ENCODE measurements at places on chromosomes 12 and 14.

GRCh38 chr12:130879212-130879686, 7.4 kb downstream of the RAN start:
- DNase-seq, result no peak

- DNase-seq, result no peak
Measured at GRCh38 chr12:10121278-10121677, 8.7 kb downstream of the CLEC7A start.

DNA sequence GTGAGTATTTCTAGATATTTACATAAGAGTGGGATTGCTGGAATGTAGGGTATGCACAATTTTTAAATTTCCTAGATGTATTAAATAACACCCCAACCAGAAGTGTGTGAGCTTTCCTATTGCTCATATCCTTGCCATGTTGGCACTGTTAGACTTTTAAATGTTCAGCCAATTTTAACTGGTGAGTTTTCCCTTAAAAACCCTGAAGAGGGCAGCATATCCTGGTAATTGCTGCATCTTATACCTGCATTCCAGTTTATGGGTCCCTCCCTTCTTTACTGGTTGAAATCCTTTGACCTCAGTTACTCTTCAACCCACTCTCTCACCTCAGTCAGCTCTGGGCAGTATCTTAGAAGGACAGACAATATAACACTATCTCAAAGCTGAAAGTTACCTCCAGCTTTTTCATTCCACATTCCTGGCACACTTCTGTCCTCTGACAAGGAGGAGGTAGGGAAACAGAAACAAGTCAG, 270.6 kb downstream of the PAWR start:
- DNase-seq, result no peak

GRCh38 chr14:22622255-22622654, 21.9 kb downstream of the OR6J1 start:
- DNase-seq, result no peak

GRCh38 chr14:30993071-30993470, 32.4 kb upstream of the AP4S1 start:
- DNase-seq, result no peak

GRCh38 chr12:109054520-109054919, 2.1 kb downstream of the USP30 start:
- DNase-seq, result no peak

DNA sequence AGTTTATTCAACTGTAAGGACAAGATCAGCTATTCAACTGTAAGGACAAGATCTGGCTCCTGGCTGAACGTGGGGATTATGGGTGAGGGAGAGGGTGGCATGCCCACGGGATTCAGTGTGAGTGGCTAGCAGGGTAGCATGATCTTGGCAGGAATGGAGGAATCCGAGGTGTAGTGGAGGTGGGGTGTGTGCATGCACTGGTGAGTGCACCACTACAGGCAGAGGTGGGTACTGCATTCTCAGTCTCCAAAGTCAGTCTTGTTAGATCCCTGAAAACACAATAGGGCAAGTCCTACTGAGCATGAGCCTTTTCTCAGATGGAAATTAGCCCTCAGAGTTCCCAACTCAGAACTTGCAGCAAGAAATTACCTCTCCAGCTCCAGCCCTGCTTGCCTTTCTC, 32.2 kb upstream of the DCD start:
- no peak for DNase-seq

GRCh38 chr12:121536054-121536898, 44.5 kb downstream of the KDM2B start:
- peak; percentile 70 for DNase-seq

GRCh38 chr14:84657911-84658310, 872.0 kb upstream of the FLRT2 start:
- DNase-seq, result no peak

GRCh38 chr12:27340971-27341370, 8.3 kb downstream of the BMAL2 start:
- no peak for DNase-seq

DNA sequence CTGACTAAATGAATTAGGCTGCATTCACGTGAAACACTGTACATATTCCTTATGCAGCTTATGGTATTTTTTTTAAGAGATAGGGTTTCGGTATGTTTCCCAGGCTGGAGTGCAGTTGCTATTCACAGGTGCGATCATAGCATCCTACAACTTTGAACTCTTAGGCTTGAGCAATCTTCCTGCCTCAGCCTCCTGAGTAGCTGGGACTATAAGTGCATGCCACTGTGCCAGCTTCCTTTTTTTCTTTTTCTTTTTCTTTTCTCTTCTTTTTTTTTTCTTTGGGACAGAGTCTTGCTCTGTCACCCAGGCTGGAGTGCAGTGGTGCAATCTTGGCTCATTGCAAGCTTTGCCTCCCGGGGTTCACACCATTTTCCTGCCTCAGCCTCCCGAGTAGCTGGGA, 35.8 kb upstream of the SPPL3 start:
- DNase-seq, result no peak

DNA sequence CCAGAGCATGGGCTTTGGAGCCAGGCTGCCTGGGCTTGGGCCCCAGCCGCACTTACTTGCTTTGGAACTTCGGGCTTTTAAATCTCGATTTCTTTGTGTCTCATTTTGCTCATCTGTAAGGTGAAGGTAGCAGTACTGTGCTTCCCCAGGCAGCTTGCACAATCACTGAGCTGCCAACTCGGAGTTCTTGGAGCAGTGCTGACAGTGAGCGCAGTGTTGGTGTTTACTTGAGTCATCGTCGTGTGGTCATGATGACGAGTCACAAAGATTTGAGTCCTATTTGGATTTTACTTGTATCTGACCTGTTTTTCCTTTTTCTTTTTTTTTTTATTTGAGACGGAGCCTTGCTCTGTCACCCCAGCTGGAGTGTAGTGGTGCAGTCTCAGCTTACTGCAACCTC, 31.3 kb upstream of the ATF1 start:
- DNase-seq, result no peak

GRCh38 chr14:99664058-99664936, 19.4 kb downstream of the HHIPL1 start:
- DNase-seq, result no peak

DNA sequence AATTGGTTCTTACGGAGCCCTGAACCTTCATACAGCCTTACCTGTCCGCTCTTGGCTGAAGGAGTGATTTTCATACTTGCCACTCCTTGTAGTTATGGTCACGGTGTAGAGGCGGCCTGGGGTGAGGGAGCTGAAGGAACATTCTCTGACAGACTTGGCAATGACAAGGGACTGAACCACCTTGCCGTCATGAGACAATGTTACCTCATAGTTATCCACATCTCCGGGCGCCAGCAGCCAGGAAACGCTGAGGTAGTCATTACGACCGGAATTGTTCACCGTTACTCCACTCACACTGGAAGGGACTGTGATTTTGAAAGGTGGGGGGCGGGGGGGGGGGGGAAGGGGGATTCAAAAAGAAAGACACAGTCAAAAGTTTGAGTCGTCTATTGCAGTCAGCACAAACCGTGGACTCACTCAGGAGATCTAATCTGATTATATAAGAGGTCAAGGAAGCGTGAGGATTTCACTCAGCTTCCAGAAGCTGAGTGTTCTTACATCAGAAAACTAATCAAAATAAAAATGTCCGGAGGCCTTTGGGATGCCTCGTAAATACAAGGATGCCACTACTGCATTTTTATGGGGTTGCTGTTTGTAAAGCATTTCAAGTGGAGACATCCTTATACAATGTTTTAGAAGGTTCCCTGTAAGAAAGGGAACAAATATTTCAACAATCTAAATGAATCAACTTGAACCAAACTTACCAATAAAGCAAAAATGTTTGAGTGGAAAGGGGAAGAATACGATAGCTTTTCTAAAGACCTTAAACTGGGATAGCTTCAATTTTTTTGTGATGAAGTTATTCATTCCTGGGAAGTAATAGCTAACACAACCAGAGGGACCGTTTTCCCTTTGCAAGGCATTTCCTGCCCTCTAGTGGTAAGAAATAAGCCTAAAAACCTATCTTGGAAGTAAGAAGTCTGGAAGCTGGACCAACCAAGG, 60.6 kb downstream of the PTPRB start:
- DNase-seq, result peak; percentile 69

DNA sequence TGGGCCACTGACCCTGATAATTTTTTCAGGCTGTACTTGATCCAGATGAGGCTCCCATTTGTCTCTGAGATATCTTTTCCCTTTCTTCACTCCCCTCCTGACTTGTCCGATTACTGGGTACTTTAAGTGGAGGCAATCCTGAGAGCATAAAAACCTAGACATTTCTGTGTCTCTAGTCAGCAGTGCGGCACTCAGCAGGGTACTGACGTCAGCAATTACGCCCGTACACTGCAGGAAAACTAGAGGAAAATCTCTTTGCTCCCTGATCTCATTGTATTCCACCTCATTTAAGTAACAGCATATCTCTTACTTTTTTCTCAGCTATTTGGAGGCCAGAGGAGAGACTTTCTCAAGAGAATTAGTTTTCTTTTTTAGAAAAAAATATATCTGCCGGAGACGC, 315.5 kb upstream of the OR4E1 start:
- DNase-seq, result no peak

DNA sequence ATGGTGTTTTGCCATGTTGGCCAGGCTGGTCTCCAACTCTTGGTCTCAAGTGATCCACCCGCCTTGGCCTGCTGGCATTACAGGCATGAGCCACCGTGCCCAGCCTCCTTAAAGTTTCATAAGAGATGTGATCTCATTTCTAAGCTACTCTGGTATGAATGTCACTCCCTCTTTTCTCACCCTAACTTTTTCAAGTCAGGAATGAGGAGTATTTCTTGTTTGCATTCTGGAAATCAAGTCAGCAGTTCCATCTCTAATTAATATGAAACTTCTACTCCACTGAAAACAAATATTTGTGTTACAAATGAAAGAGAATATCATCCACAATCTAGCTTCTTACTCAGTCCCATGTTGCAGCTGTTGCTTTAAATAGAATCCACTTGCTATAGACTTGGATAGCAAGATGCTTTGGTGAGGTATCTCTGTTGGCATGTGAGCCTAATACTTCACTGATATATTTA, 61.3 kb downstream of the ARF6 start:
- DNase-seq, result no peak

DNA sequence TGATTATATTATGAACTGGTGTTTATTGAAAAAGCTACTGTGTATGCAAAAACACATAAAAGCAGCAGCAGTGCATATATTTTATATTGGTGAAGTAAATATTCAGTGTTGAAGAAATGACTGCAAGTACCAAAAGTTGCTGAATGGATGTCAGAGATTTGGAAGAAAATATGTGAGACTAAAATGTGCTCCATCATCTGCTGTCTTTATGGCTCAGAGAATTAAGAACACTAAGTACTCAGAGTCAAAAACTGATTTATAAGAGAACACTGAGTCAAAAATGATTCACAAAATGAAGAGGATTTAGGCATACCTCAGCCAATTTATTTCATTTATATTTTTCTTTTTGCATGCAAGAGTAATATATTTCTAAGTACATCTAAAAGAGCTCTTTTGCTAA, 86.3 kb upstream of the PDZRN4 start:
- no peak for DNase-seq

- DNase-seq, result no peak
Measured at GRCh38 chr12:126507231-126507630, 1442.0 kb downstream of the AACS start.

DNA sequence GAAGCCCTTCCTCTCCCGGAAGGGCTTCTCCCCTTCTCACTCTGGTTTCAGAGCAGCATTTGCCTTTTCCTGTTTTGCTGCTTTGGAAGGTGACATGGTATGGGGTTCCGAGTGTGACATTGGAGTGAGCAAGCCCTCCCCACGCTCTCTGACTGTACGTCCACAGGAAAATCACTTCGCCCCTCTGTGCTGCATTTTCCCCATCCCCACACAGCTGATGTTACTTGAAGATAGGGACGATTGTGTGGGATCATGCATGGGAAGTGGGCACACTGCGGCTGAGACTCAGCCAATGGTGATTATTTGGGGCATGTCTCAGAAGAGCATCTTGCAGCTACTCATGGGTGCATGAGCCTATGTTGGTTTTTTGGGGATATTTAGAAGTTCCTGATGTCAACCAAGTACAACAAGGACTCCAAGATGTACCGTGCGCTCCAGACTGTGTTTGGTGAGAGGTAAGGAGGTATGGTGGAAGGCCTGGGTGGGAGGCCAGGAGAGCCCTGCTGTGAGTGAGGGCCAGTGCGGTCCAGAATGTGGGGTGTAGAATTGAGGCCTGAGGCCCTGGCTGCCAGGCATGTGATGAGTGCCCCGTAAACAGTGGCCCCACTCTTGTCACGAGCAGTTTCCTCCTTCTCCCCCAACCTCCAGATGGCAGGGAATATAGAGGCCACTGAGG, 15.1 kb downstream of the CYP46A1 start:
- no peak for DNase-seq

DNA sequence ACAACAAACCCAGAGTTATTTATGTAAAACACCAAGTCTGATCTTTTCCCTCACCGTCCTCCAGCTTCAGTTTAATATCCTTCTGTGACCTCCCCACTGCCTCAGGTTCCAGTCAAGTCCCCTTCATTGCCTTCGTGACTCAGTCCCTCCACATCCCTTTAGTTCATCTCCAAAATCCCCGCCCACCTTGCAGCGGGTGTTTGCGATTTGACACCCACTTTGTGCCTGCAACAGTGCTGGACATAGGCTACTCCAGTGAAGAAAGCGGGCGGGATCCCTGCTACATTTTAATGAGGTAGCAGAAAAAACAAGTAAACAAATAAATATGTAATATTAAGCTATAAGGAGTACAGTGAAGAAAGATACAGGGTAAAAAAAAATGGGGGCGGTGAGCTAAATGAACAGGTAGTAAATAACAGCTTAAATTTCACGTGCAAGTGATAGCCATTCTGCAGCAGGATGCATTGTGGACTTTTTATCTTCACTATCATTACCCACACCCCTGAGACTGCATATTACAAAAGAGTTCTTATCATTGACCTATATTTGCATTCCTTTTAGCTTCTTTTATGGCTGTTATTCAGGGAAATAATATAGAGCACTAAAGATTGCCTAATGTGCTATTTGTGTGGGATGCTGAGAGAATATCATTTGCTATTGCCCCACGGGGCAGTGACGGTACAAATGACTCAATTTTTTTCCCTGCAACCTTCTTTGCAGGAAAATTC, 222.8 kb upstream of the NUDT4 start:
- DNase-seq, result no peak

- DNase-seq, result no peak
Measured at GRCh38 chr14:74549588-74549987, 56.0 kb downstream of the ISCA2 start.

DNA sequence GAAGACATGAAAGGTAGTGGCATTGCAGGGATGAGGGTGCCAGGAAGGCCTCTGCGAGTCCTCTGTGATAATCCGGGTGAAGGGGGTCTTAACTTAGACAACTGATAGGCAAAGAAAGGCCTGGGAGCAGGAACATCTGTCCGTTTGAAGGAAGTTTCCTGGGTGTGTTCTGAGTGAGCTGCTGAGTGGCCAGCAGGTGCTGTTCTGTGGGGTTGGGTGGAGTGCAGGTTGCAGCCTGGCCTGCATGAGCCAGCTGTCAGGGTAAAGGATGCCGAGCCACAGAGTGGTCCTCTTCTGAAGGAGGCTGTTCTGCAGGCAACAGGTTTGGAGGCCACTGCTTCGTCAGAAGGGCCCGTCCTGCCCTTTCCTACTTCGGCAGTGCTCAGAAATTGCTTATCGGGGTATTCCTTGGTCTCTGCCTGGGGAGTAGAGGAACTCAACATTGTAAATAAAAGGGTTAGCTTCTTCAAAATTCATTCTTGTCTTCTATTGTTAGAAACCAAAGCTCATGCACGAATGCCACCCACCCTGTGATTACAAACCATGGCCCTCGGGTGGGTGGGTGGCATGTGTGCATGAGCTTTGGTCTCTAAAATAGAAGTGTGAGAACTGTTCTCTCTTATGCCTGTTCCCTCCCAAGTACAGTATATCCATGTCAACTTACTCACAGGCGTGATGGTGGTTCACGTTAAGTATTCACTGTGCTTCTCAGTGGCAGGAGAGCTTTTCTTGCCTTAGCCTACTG, 118.9 kb downstream of the CHST11 start:
- DNase-seq, result no peak

All from NCI-H2029 (cell line).